ENCODE measurements at places on chromosomes 4 and X. TPM values are rescaled to one million over a fixed set of nuclear protein-coding genes. Genes with fewer than 3 reads are reported as not detected.

DNA sequence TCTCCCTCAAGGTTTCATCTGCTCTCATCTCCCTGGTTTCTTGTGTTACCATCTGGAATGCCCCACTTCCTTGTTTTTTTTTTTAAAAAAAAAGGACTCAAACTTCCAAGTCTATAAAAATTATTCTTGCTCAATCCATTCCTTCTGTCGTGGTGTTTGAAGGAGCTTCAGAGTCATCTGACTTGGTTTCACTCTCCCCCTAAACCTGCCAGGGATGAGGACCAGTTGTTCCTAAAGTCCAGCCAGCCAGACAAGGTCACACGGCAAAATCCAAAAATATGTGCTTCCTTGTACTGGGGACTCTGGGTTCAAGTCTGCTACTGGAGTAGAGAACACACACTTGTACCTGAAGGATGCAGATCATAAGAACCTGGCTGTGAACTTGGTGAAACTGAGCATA lies 84.5 kb upstream of the GPM6B start:
- no peak for DNase-seq

- DNase-seq, result no peak
Measured at GRCh38 chrX:121571333-121571732, 523.9 kb downstream of the GLUD2 start.

- no peak for DNase-seq
Measured at GRCh38 chr4:138032222-138032621, 209.9 kb downstream of the SLC7A11 start.

- DNase-seq, result no peak
Measured at GRCh38 chrX:119071381-119071780, 1.4 kb upstream of the CT47C1 start.

DNA sequence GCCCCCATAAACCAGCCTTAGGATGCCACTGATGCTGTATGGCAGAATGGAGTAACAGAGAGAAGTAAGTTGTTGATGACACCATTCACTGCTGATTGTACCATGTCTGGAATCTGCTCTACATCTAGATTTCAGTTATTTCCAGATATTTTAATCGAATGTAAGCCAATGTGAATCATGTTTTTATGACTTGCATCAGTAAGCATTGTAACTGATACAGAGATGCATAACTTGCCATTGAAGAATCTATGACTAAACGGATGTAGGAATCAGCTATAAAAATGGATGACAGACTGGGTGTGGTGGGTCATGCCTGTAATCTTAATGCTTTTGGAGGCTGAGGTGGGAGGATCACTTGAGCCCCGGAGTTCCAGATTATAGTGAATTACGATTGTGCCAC lies 161.0 kb upstream of the GATB start:
- peak; percentile 32 for DNase-seq

- DNase-seq, result no peak
Measured at GRCh38 chrX:77502951-77503525, 55.8 kb downstream of the FGF16 start.

DNA sequence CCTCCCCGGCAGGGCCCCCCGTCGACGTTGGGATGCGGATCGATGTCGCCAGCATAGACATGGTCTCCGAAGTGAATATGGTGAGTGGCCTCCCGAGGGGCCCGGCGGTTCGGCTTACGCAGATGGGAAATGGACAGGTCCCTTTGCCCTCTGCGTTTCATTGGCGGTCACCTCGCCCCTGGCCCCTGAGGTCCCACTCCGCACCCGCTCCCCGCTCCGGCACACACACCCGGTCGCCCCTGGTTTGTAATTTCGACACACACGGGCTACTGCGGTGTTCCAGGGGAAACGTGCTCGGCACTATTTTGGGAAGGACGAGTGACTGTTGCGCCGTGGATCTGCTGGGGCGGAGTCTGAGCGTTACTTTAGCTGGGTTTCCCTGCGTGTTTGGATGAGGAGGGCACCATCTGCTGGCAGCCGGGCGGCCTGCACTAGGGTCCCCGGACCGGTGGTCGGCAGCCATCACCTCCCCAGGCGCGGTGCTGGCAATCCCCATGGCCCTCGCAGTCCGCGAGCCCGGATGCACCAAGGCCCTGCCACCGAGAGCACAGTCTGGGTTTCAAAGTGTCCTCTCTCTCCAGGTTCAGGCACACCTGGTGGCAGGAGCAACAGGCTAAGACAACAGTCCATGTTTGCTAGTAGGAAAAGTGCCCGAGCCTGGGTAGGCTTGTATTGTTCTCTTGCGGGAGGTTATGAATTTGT lies 1.2 kb downstream of the GABRB1 start:
- DNase-seq, result peak; percentile 14

DNA sequence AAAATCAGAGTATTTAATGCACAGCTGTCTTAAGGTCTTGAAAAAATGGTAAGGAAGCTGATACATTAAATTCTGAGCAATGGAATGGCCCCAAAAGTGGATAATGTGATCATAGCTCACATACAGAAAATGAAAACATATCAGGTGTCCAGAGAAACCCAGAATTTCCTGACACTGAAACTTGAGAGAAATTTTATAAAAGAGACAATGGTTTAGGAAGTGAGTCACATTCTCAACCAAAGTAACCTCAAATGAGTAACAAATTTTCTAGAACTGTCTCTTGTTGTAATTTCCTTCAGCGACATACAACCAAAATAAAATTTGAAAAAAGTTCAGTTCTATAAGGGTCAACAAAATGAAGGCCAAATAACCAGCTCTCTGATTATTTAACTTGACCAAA lies 37.4 kb upstream of the PACRGL start:
- DNase-seq, result peak; percentile 82

DNA sequence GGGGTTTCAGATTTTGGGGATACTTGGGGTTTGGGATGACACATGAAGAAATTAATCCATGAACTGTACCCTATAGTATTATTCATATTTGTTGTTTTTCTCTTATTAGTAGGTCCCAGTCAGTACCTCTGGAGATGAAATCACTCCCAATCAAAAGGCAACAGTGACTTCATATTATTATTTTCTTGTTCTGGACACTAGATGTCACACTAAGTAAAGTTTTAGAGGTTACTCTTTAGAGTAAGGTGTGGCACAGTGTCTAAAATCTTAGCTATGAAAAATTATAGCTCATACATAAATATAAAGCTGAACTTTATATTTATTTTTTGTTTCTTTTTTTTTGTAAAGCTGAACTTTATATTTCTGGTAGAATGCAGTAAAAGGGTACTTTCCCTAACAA lies 35.1 kb downstream of the FAM114A1 start:
- peak; percentile 17 for DNase-seq

GRCh38 chr4:31088600-31089230 lies 368.5 kb downstream of the PCDH7 start:
- DNase-seq, result no peak

DNA sequence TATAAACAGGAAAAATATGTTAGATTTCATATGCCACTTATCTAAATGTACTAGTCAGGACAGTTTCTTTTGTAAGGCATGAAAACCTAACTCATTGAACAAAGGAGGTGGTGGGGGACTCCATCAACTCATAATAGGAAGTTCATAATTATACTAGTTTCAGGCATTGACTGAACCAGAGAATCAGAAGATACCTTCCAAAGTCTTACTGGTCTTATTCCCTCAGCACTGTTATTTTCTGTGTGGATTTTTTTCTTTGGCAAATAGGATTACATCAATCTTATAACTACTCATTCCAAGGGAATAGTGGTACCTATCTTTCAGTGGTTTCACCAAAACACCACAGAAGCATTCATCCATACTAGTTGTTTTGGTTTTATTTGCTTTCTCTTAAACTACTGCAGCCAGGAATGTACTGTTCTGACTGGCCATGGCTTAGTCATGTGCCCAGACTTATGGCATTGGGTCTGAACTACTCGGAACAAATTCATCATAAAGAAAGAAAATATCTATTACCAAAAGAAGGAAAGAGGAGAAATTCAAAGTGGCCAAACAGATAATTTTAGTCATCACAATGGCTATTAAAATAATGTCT lies 273.9 kb downstream of the ARAP2 start:
- DNase-seq, result no peak

GRCh38 chrX:64427787-64428186 lies 32.5 kb upstream of the MTMR8 start:
- DNase-seq, result no peak

The TLL1 gene
- 10.0 TPM for total RNA-seq

The PPP3CA gene
- total RNA-seq, result 85.5 TPM

The SCML2 gene
- total RNA-seq, result 0.99 TPM

The TMEM131L gene
- total RNA-seq, result 33.8 TPM

The ZNF711 gene
- 3.7 TPM for total RNA-seq

The FAT4 gene
- 5.5 TPM for total RNA-seq

The NRK gene
- total RNA-seq, result not detected

The PPEF2 gene
- total RNA-seq, result not detected
